ENCODE measurements at places on chromosomes 2 and 18.

GRCh38 chr2:120760446-120761135 is 24.9 kb downstream of the GLI2 start:
- DNase-seq, result no peak

GRCh38 chr2:85596026-85596333 is 435 bp downstream of the RNF181 start:
- DNase-seq, result no peak

GRCh38 chr2:72027426-72028161 is 120.1 kb downstream of the CYP26B1 start:
- DNase-seq, result no peak

GRCh38 chr2:118290411-118291250 is 202.4 kb downstream of the INSIG2 start:
- DNase-seq, result peak; percentile 16

DNA sequence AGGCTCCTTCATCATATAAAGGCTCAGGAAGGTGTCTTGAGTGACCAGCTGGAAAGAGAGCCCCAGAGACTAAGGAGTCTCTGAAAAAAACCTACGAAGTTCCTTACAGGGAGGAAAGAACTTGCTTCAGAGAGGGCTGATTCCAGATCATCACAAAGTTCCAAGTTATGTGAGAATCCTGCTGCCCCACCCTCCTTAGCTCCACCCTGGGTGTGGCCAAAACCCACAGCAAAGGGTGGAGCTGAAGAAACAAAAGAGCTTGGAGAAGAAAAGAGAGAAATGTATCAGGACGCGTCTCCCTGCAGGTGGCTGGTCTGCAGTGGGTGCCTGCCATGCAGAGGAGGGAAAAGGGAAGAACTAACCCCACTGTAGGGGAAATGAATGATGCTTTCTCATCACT is 32.8 kb upstream of the ZNF396 start:
- DNase-seq, result peak; percentile 38

GRCh38 chr2:150428641-150429040 is 58.8 kb downstream of the RND3 start:
- DNase-seq, result no peak

- DNase-seq, result no peak
These were observed 84.2 kb upstream of the SEC11C start for GRCh38 chr18:59055345-59056032.

DNA sequence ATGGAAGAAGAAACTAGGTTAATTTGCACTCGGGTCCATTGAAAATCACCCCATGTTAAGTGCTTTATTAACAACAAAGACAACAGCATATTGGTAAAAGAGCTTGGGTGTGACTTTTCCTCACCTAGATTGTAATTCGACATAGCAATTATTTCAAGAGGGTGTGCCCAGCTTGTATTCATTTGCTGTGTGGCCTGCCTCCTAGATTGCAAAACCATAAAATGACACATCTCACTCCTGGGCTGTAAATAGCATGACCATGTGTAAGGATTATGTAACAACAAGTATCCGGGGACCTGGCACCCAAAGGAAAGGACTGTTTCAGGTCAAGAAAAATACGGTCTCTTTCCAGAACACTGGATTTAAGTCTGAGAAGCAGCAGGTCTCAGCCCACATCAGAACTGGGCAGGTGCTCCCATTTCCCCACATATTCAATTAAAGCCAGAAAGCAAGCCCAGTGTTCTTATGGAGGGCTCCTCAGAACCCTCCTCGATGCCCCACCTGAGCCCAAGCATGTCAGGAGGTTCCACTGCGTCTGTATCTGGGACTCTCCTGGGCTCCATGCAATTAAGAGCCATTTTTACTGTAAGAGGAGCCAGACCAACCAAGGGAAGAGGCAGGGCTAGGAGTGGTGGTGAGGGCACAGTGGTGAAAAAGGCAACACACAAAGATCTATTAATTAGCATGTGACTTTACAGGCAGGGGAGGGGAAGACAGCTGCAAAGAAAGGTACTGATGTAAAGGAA is 39.2 kb downstream of the MREG start:
- DNase-seq, result no peak

GRCh38 chr2:224709301-224709700 is 6.9 kb downstream of the CCDC195 start:
- no peak for DNase-seq

- no peak for DNase-seq
These were observed 281.6 kb upstream of the ZNF521 start for GRCh38 chr18:25633563-25633962.

- DNase-seq, result no peak
These were observed 1142.7 kb downstream of the CNTNAP5 start for GRCh38 chr2:125167820-125168219.

GRCh38 chr2:230000118-230000841 is 68.4 kb downstream of the SLC16A14 start:
- peak; percentile 12 for DNase-seq

GRCh38 chr2:86274918-86275275 is 62.5 kb downstream of the REEP1 start:
- DNase-seq, result peak; percentile 55

DNA sequence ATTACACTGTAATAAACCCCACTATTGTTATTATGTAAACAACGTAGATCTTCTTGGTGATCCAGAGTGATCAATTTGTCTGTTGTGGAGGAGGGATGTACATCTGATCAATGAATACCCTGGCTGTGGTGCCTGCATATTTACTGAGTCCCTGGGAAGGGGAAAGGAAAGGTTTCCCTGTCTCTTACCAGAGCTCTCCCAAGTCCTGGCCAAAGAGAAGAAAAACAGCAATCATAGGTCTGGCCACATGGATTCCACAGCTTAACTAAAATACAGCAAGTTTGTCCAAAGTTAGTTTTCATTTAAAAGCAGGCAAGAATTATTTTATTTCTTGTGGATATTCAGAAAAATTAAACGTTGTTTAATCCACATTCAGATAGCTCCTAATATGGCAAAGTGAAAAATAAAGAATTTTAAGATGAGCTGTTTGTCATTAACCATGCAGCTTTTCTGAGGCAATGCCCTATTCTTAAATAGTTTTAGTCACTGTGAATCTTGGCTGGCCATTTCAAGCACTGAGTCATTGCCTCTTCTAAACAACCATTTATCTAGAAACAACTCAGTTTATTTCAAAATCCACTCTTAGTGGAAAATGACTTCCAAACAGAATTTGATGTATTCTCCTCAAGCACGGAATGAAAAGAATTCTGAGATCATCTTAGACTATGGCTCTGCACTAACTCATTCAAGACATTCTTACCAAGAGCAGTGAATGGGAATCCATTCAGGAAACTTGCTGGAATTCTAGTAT is 1004.4 kb upstream of the CDH2 start:
- peak; percentile 71 for DNase-seq

GRCh38 chr2:180015951-180016709 is 9.0 kb upstream of the CWC22 start:
- no peak for DNase-seq

DNA sequence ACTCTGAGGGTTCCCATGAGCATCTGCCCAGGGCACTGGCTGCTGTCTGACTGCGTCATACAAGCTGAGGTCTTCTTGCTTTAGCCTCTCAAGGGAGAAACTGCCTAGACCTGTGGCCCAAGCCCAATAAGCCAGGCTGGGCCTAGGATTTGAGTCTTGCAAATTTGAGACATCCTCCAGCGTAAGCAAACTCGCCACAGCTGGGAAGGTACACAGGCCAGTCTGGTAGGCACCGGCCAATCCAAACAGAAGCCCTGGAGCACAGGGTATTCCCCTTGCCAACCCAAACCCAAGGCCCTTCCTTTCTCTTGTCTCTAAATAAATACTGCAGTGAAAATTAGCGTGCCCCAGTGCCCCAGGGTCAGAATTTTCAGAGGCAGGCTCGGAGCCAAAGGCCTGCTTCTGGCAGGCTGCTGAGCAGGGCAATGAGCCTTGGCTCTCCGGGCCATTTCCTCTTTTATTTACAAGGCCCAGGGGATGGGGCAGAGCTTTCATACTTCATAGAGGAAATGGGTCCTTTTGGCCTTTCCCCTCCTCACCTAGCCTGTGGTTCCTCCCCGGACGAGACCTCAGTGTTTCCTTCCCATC is 33.3 kb downstream of the POLR1A start:
- DNase-seq, result peak; percentile 56

DNA sequence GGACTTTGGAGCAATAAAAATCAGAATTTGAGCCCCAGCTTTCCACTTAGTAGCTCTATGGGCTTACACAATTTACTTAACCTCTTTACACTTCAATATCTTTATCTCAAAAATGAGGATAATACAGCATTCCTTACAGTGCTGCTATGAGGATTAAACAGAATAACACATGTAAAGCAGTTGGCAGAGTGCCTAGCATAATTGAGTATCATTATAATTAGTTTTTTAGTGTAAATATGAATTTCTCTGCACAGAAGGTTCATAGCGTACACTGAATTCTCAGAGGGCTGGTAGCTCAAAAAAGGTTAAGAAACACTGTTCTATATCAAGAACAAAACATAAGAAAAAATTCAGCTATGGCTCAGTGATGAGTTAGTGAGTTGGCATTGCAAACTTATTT is 190.4 kb upstream of the CYP26B1 start:
- DNase-seq, result no peak

DNA sequence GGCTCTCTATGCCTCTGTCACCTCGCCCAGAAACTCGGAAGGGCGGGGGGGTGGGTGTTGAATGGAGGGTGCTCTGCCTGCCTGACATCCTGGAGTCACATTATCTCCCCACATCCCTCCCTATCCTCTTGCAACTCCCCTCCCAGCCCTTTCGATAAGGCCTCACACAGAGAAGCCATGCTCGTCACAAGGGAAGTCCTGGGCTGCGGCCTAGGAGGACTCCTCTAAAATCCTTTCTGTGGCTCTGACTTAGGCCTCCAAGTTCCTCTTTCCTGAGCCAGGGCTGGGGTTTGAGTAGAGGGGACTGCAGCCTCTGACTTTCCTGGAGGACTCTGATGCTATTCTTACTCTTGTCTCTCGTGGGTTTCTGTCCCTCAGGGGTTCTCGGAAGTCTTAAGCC is 75.0 kb upstream of the PKDCC start:
- DNase-seq, result no peak

GRCh38 chr2:239546541-239546940 is 145.7 kb upstream of the HDAC4 start:
- no peak for DNase-seq

DNA sequence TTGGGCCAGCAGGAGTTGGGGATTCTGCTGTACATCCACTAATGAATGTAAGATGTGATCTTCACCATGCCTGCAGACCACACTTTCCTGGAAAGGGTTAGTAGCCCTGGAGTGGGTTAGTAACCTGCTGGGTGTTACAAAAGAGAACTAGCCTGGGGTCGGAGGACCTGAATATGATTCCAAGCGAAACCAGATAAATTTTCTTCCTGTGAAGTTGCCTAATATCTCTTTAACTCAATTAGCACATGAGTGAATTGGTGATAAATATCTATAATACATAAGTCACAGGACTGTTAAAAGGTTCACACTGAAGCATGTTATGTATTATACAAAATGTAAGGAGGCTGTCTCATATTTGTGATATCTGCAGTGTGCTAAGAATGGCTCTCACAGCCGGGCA is 291.0 kb downstream of the CNTNAP5 start:
- DNase-seq, result no peak

DNA sequence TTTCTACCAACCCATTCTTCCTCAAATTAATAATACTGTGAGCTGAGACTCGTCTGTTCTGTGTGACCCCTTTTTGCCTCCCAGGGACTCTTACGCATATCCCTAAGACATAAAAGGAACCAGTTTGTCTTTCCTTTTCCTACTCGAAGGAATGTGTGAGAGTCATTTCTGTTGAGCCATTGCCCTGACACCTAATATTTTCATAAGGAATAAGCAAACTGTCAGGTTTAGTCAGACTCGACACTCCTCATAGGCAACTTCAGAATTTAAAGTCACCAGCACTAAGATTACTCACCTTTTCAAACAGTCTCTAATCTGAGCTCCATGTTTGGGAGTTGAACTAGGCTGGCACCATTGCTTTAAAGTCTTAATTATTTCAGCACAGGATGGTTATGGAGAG is 305.5 kb downstream of the IKZF2 start:
- DNase-seq, result no peak

- DNase-seq, result no peak
These were observed 193.8 kb upstream of the RND3 start for GRCh38 chr2:150681120-150681804.

Measured in muscle of leg (tissue), 16 donors.